Aorta (tissue), 5 donors: ENCODE measurements at places on chromosomes 16 and 17. TPM values are rescaled to one million over a fixed set of nuclear protein-coding genes. Genes with fewer than 3 reads are reported as not detected.

- H3K27me3 ChIP-seq: no peaks in the 10 kb centered on the region
- H3K27ac ChIP-seq: no peak overlapping the region
- H3K4me3 ChIP-seq: no peak overlapping the region
- no peaks in the 10 kb centered on the region for H3K4me1 ChIP-seq
- no peaks in the 10 kb centered on the region for H3K36me3 ChIP-seq
Observed at GRCh38 chr16:49431591-49432290, 58.1 kb downstream of the C16orf78 start.

- H3K36me3 ChIP-seq: peaks cover 3% of the 10 kb centered on the region
- no peaks in the 10 kb centered on the region for H3K4me1 ChIP-seq
- no peak overlapping the region for H3K4me3 ChIP-seq
- no peaks in the 10 kb centered on the region for H3K27me3 ChIP-seq
Observed at GRCh38 chr17:46028374-46028773, 29.3 kb downstream of the STH start.

- H3K4me3 ChIP-seq: no peak overlapping the region
- DNase-seq: no peak
- no peaks in the 10 kb centered on the region for H3K27me3 ChIP-seq
- no peaks in the 10 kb centered on the region for H3K4me1 ChIP-seq
Observed at GRCh38 chr17:48014595-48015111, 22.9 kb downstream of the COPZ2 start.

DNA sequence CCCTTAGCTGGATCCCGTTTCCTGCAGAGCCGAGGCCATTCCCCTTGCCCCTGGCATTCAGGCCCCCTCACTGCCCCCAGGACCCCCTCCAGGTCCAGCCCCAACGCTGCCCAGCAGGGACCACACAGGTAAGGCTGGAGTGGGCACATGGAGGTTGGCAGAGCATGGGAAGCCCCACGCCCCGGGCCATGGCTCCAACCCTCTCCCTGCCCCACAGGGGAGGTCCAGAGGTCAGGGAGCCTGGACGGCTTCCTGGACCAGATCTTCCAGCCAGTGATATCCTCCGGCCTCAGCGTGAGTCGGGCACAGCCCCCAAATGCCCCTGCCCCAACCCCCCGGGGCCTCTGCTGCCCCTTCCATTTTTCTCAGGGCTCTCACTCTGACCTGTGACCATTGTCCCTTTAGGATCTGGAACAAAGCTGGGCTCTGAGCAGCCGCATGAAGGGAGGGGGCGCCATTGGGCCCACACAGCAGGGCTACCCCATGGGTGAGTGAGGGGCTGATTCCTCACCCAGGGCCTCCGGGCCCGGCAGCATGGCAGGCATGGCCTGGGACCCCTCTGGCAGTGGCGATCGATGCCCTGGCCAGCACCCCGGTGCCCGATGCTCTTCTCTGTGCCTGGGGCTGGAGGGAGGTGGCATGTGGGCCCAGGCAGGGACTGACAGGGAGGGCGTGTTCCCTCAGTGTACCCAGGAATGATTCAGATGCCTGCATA lies 18.5 kb upstream of the SMIM5 start:
- no peaks in the 10 kb centered on the region for H3K27me3 ChIP-seq
- DNase-seq: peak; percentile 41
- H3K27ac ChIP-seq: no peak overlapping the region

GRCh38 chr17:77405867-77406732 lies 265.3 kb downstream of the SEC14L1 start:
- H3K36me3 ChIP-seq: no peaks in the 10 kb centered on the region
- H3K27me3 ChIP-seq: no peaks in the 10 kb centered on the region

- no peak for DNase-seq
- no peak overlapping the region for H3K27ac ChIP-seq
- no peak overlapping the region for H3K4me3 ChIP-seq
- no peaks in the 10 kb centered on the region for H3K4me1 ChIP-seq
Observed at GRCh38 chr17:36195434-36196130, 976 bp downstream of the CCL3L1 start.

GRCh38 chr17:75894049-75894733 lies 2.6 kb downstream of the TRIM65 start:
- no peaks in the 10 kb centered on the region for H3K27me3 ChIP-seq
- no peak overlapping the region for H3K27ac ChIP-seq
- H3K36me3 ChIP-seq: no peaks in the 10 kb centered on the region
- no peaks in the 10 kb centered on the region for H3K4me1 ChIP-seq

DNA sequence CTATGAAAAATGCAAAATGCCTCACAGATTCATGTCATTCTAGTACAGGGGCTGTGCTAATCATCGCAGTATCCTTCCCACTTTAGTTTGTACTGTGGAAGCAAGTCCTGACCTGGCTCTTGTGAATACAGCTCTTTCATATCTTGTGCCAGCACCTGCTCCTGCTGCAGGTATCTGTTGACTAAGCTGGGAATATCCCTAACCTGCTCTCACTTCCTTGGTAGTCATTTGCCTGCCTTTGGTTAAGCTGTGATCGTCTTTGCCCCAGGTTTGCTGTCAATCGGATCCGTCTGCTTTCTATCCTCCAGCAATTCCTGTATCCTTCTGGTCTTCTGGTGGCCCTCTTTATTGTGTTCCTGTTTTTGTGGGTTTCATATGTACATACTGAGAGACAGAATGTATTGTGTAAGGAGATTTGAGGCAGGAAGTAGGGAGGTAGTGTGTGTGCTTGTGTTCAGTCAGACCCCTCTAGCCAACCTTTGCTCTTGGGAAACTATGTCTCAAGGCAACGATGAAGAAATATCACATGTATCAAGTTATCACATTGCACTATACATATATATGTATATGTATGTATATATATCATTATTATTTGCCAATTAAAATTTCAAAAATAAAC lies 7.7 kb upstream of the GINS3 start:
- no peak overlapping the region for H3K4me3 ChIP-seq
- no peaks in the 10 kb centered on the region for H3K36me3 ChIP-seq
- H3K4me1 ChIP-seq: no peaks in the 10 kb centered on the region

DNA sequence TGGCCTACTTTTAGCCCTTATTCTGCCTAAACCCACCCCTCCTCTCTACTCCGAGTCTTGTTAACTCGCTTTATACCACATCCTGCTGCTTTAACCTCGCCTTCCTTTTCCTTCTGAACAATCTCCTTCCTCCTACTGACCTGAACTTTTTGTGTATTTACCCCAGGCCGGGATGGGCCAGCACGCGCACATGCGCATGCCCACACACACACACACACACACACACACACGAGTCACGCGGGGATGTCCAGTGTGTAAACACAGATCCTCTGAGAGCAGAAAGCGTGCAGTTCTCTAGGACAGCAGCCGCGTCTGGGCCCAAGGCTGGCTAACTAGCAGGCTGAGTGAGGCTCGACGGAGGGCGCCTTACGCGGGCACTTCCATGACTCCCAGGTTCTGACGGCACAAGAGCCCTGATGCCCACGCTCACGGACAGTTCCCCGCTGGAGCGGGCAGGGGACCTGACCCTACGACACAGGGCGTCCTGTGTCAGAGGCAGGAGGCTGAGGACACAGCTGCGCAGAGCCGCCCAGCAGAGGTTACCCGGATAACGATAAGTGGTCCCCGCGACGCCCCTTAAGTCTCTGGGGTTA lies 610 bp downstream of the PIK3R5 start:
- no peaks in the 10 kb centered on the region for H3K4me1 ChIP-seq
- H3K27me3 ChIP-seq: no peaks in the 10 kb centered on the region
- no peak overlapping the region for H3K4me3 ChIP-seq
- no peak for DNase-seq
- H3K27ac ChIP-seq: no peak overlapping the region

The C1QL1 gene
- polyA plus RNA-seq: not detected

The CPHXL2 gene
- polyA plus RNA-seq: not detected

The NTN1 gene
- 6.6 TPM for polyA plus RNA-seq

The COIL gene
- 7.4 TPM for polyA plus RNA-seq

The P2RX5 gene
- 4.9 TPM for polyA plus RNA-seq
